Fibroblast of skin of left quadriceps (primary cell): ENCODE measurements at places on chromosomes 4 and X.
A peak's percentile ranks its signal among the peaks of the same experiment; 100 is the strongest.

DNA sequence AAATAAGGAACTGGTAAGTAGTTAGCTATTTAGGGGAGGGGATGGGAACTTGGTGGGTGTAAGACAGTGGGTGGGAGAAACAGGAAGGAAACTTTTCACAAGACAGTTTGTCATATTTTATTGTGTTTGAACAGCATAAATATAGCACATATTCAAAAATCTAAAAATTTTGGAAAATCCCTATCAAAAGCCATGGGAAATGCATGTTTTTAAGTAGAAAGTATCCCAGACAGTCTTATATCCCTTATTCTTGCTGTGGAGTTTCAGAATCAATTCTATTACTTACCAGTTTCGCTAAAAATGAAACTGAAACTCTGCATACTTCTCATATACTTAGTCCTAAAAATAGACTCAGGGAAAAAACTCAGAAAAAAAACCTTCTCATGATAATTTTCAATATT lies 22.3 kb upstream of the RASGEF1B start:
- no peak for DNase-seq

- DNase-seq: no peak
Measured at GRCh38 chrX:37638047-37638446, 47.5 kb upstream of the XK start.

GRCh38 chrX:134883137-134883700 lies 107.6 kb upstream of the SMIM10 start:
- no peak for DNase-seq

- no peak for DNase-seq
Measured at GRCh38 chr4:17968721-17969120, 52.8 kb downstream of the LCORL start.

DNA sequence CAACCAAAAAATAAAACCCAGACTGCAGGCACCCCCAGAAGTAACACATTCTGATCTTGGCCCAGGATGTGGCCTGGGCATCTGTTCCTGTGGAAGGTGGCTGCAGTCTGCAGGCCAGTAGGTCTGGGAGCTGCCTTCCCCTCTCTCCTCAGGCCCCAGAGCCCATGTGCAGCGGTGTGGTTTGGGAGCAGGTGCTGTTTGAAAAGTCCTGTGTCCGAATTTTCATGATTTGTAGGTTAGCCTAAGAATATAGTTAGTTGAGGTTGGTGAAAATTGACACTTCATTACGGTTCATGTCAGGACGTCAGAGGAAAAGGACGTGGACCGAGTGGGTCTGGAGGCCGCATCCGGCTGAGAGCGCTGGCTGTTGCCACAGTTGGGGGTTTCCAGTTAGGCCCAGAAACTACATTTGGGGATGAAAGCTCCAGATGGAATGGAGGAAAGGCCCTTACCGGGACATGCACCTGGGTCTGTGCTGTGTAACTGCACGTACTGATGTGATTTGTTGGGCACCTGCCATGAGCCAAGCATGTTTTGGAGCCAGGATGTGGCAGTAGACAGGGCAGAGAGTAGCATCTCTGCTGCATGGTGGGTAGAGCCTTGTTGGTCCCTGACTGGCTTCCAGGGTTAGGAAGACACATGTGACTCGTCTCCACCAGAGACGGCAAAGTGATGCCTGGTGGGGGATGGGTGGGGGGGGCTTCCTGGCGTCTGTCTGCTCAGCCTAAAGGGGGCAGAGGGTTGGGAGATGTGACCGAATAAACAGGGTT lies 21.7 kb upstream of the HGFAC start:
- no peak for DNase-seq

DNA sequence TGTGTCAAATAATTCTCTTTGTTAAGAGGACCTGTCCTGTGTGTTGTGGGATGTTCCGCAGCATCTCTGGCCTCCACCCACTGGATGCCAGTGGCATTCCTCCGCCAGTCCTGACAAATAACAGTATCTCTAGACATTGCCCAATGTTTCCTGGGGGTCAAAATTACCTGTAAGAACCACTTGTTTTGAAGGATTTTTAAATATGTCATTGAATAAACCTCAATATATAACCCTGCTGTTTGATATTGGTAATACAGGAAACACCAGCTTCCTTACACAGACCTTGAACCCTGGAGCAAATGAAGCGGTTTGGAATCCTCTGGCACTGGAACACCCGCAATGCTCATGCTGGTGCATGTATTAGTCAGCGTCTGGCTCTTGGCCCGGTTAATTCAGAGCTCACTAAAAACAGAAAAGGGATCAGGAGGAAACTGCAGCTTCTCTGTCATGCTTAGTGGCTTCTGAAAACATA lies 101.3 kb downstream of the TBL1X start:
- peak; percentile 78 for DNase-seq

GRCh38 chr4:2787230-2788100 lies 5.4 kb upstream of the SH3BP2 start:
- DNase-seq: no peak

DNA sequence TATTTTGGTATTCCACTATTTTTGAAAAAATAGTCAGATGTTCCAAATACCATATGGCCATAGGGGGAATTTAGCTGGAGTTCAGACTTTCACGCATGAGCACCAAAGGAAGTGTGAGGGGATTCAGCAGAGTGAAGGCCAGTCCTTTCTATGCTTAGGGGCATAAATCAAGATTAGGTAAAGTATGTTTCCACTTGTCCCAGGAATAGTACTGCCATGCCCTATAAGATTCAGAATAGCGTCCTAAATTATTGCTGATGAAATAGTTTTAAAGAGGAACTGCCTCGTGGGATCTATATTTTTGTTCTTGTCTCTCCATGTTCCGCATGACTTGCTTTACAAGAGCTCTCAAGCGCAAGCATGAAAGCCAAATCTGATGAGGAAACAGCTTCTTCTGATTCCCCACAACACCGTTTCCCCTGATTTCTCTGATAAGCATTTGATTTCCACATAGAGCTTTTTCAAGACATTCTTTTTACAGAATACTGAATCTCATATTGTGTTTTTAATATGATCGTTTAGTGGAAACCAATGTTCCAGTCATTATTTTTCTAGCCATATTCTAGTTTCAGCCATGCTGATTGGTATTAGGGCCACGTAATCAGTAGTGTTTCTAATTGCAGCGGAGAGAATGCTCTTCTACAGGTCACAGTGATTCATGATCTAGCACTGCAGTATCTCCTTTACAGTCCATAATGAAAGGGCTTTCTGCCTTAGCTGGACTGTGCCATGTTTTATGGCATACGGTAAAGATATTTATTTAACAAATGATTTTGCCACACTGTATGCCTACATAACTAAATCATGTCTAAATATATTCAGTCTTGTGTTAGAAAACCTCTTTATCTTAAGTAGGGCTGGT lies 492.3 kb downstream of the CENPC start:
- DNase-seq: no peak

DNA sequence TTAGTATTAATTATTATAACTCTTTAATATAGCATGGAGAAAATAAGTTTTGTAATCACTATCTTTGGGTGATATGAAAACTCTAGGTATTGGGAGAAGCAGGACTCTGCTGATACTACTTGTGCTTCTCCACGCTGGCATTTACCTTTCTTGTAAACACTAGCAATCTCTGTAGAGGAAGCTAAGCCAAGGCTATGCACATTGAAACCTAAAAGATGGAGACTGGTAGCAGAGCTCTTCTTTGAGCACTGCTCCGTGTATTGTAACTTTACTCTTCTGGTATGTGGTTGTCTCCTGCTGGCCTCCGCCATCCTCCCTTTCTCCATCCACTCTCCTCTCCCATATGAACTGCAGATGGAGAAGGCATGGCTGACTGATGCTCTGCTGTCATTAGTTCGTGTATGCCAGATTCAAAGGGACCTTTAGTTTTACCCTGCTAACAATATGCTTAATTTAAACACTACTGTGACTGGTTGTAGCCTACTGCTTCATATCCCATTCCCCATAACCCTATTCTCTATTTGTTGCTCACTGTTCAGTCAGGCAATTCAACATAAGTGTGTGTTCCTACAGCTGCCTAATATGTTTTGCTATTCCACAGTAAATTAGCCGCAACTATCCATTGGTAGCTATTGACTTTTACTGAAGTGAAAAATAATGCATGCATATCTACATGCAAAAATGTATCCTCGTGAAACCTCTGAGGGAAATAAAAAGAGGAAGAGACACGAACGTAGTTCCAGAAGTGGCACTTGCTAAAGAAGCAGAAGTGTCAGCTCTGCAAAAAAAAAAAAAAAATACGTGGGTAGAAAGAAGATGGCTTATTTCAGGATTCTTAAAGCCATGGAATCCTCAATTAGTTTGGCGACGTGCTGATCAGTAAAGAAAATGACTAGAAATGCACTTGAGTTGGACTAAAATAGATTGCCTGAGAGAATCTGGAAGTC lies 55.6 kb upstream of the CCSER1 start:
- DNase-seq: no peak

DNA sequence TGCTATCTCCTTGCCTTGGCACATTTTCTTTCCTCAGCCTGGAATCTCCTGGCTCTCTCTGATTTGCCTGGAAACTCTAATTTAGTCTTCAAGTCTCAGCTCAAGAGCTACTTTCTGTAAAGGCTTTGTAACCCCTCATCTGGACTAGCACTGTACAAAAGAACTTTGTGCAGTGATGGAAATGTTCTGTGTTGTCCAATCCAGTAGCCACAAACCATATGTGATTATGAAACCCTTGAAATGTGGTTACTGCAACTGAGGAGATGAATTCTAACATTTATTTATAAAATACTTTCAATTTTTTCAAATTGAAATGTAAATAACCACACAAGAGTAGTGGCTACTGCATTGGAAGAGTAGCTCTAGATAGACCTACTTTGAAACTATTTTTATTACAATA lies 66.6 kb upstream of the HS3ST1 start:
- no peak for DNase-seq

DNA sequence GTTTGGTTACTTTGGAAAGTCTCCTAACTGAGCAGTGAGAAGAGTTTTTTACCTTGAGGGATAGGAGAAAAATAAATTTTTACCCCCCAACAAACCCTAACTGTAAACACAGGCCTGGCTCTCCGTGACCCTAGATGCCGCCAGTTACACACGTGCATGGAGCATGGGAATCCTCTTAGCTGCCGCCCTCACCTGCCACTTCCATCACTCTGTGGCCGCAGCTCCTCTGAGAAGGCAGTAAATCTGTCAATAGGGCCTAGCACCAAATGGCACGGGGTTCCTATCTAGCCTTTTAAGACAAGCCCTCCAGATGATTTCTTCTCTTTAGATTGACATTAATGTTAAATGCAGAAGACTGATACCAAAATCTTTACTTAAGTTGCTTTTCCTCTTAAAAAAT lies 330.3 kb upstream of the FAM241A start:
- DNase-seq: no peak

GRCh38 chr4:25236971-25237370 lies 3.1 kb downstream of the PI4K2B start:
- DNase-seq: no peak

DNA sequence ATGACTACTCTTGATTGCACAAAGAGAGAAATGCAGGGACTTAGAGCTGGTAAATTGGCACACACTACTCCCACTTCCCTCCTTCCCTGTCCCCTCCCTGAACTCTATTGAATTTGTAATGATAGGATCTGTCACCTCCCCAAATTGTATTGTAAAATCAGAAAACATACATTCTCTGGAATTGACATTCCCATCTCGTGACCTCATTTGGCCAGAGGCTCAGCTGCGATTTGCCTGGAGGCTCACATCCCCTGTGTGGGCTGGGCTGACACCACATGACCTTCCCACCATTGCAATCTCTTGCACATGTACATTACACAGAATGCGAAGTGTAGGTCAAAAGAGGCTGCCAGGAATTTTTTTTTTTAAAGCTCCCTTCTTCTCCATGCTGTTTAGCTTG lies 172.1 kb downstream of the MID1IP1 start:
- no peak for DNase-seq

GRCh38 chrX:46686003-46686645 lies 72.8 kb downstream of the SLC9A7 start:
- peak; percentile 38 for DNase-seq

GRCh38 chr4:76272073-76272472 lies 20.6 kb downstream of the FAM47E start:
- DNase-seq: no peak
